ENCODE measurements at places on chromosomes 3 and 15. TPM values are rescaled to one million over a fixed set of nuclear protein-coding genes. Genes with fewer than 3 reads are reported as not detected.

DNA sequence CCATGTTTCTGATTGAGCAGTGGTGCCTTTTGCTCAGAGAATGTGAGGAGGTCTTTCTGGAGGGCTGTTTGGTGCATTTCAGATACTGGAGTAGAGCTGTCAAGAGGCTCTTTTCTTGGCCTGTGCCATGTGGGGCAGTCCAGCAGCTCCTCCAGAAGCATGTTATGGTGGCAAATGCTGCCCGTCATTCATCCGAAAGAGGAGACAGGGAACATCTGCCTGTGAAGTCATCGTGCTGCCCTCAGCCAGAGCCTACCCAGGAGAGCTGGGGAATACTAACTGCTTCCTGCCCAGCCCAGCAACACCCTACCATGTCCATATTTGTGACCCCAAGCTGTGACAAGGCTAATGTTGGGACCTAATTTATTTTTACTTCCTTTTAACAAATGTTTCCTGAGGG, 82.2 kb upstream of the SLC6A6 start:
- H3K27me3 ChIP-seq, result peaks cover 25% of the 10 kb centered on the region
- H3K27ac ChIP-seq, result no peak overlapping the region
- no peaks in the 10 kb centered on the region for H3K4me1 ChIP-seq
- no peak for DNase-seq
- no peak overlapping the region for H3K4me3 ChIP-seq

GRCh38 chr3:48989126-48989795, 780 bp upstream of the P4HTM start:
- peak overlapping the region; percentile 91 for H3K4me3 ChIP-seq
- peaks cover 2% of the 10 kb centered on the region for H3K36me3 ChIP-seq
- no peaks in the 10 kb centered on the region for H3K27me3 ChIP-seq

GRCh38 chr3:99474776-99475175, 163.6 kb upstream of the COL8A1 start:
- H3K27ac ChIP-seq, result no peak overlapping the region
- no peak overlapping the region for H3K4me3 ChIP-seq
- no peaks in the 10 kb centered on the region for H3K36me3 ChIP-seq

DNA sequence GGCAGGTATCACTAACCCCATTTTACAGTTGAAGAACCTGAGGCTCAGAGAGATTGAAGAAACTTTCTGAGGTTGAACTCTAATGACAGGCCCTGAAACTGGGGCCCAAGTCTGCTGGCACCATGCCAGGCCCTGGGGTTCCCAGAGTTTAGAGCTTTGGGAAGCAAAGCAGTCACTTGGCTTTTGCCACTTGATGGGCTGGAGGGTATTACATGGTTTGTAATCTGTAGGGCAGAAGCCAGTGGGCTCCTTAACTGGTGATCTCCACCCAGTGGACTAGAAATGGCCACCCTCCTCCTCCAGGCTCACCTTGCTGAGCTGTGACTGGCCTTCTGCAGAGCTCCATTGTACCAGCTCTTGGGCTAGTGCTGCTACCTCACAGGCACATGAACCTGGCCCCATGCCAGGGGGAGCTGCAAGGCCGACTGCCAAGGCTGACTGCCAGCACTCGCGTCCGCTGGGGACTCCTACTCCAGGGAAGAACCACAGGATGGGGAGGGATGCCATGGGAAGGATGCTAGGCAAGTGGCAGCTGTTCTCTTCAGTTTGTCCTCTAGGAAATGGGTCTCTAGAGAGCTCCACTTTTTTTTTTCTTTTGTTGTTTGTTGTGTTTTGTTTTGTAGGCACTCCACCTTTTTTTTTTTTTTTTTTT, 104.8 kb downstream of the ETFA start:
- no peak overlapping the region for H3K4me3 ChIP-seq
- H3K36me3 ChIP-seq, result peaks cover 2% of the 10 kb centered on the region
- no peak overlapping the region for H3K27ac ChIP-seq

GRCh38 chr15:55741833-55742497, 987 bp downstream of the PRTG start:
- no peak for DNase-seq
- no peak overlapping the region for H3K4me3 ChIP-seq
- peaks cover 30% of the 10 kb centered on the region for H3K27me3 ChIP-seq
- H3K4me1 ChIP-seq, result peaks cover 4% of the 10 kb centered on the region
- no peak overlapping the region for H3K27ac ChIP-seq

DNA sequence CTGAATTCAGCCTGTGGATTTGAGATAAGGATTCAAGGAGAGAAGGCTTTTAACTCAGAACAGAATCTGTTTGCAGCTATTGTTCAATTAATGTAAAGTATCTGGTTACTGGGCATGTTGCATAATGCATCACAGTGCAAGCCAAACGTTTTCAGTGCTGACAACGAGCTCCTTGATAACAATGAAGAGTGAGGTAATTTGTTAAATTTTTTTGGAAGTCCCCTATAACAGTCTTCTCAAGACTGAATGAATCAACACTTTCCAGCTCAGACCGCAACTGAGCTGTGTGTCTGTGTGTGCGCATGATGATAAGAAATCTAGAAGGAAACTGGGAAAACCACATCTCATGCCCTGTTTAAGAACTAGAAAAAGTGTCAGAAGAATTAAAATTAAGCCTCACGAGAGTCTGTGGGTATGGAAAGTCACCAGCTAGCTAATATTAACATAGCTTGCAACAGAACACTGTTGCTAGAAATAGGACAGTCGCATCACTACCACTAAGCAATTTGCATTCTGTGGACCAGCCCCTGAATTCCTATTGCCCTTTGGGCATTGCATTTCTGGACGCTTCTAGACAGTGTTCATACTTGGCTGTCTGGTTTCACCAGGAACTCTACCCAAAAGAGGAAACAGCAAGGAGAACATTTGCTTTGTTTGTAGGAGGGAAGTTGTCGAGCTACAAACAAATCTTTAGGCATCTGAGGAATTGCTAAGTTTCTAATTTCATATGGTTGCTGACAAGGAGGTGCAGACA, 43.7 kb upstream of the ATP2C1 start:
- peak; percentile 5 for DNase-seq
- peak overlapping the region; percentile 73 for H3K4me3 ChIP-seq
- H3K36me3 ChIP-seq, result no peaks in the 10 kb centered on the region
- H3K27me3 ChIP-seq, result no peaks in the 10 kb centered on the region
- H3K4me1 ChIP-seq, result peaks cover 18% of the 10 kb centered on the region
- peak overlapping the region; percentile 88 for H3K27ac ChIP-seq

DNA sequence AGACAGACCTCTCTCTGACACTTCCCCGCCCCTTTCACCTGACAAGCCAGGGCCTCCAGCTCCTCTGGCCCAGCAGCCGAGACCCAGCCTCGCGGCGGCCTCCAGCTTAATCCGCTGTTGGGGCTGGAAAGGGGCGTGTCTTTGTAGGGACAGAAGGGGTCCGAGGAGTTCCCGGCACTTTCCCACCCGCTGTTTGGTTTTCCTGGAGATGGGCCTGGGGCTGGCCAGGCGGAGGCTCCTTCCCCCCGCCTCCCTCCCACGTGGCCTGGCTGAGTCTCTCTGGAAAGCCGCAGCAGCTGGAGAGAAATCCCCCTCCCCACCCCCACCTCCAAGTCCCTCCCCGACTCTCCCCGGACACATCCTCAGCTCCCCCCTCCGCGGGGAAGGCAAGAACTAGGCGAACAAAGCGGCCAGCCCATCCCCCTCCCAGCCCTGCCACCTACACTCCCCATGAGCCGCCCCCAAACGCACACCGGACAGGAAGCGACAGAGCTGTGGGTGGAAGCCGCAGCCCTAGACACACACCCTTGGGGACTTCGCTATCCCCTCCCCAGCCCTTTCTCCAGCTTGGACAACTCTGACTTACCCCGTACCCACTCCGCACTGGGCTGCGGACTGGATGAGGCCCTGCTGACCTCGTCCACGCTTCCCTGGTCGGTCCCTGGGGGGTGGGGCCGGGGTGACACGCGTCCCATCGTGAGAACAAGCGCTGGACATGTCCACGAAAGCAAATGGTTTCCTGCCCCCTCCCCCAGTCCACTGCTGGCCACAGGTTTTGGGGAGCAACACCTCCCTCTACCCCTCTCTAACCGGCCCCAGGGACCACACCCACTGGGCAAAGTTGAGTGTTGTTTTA, 1.2 kb downstream of the IGDCC4 start:
- peak overlapping the region; percentile 89 for H3K4me3 ChIP-seq
- DNase-seq, result no peak
- H3K36me3 ChIP-seq, result peaks cover 23% of the 10 kb centered on the region
- peak overlapping the region; percentile 66 for H3K27ac ChIP-seq
- peaks cover 90% of the 10 kb centered on the region for H3K27me3 ChIP-seq
- peaks cover 20% of the 10 kb centered on the region for H3K4me1 ChIP-seq

DNA sequence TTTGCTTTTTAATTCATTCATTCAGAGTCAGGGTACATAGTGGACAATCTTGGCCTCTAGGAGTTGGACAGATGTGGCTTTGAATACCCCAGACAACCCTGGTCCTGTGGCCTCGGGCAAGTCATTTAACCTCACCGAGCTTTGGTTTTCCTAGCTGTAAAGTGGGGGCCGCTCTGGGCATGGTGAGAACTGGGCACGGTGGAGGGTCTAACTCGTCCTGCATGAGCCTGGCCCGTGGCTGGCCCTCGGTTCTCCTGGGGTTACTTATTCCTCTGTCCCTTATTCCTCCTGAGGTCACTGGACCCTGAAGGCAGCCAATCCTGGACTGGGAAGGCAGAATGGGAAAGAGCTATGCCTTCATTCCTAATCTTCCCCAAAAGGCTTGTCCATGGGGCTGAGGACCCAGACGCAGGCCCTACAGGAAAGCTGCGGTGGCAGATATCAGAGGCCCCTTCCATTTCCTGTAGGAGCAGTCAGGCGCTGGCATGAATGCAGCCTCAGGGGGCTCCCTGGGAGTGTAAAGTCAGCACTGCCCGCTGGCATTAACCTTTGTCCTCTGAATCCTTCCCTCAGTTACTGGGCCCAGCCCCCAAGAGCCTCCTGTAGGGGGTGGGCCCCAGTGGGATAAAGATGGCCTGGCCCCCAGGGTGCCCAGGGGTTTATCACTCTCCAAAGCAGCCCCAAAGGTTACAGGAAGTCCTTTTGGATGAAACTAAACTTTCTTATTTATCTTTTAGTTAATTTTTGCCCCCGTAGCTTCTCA, 17.9 kb upstream of the SEC13 start:
- DNase-seq, result no peak
- no peaks in the 10 kb centered on the region for H3K36me3 ChIP-seq
- H3K4me3 ChIP-seq, result no peak overlapping the region
- H3K27ac ChIP-seq, result no peak overlapping the region
- H3K4me1 ChIP-seq, result peaks cover 10% of the 10 kb centered on the region
- peaks cover 10% of the 10 kb centered on the region for H3K27me3 ChIP-seq

GRCh38 chr3:10929978-10930665, 62.4 kb upstream of the SLC6A1 start:
- no peak for DNase-seq
- no peak overlapping the region for H3K4me3 ChIP-seq
- H3K27ac ChIP-seq, result no peak overlapping the region
- no peaks in the 10 kb centered on the region for H3K36me3 ChIP-seq
- H3K27me3 ChIP-seq, result peaks cover 13% of the 10 kb centered on the region

GRCh38 chr15:58677426-58677825, 72.1 kb downstream of the ADAM10 start:
- no peak for DNase-seq
- no peak overlapping the region for H3K4me3 ChIP-seq
- H3K27ac ChIP-seq, result peak overlapping the region; percentile 32
- no peaks in the 10 kb centered on the region for H3K27me3 ChIP-seq
- peaks cover 19% of the 10 kb centered on the region for H3K4me1 ChIP-seq

GRCh38 chr3:85821130-85821756, 862.5 kb downstream of the CADM2 start:
- H3K4me1 ChIP-seq, result no peaks in the 10 kb centered on the region
- no peaks in the 10 kb centered on the region for H3K36me3 ChIP-seq
- DNase-seq, result no peak
- no peak overlapping the region for H3K4me3 ChIP-seq
- no peak overlapping the region for H3K27ac ChIP-seq

DNA sequence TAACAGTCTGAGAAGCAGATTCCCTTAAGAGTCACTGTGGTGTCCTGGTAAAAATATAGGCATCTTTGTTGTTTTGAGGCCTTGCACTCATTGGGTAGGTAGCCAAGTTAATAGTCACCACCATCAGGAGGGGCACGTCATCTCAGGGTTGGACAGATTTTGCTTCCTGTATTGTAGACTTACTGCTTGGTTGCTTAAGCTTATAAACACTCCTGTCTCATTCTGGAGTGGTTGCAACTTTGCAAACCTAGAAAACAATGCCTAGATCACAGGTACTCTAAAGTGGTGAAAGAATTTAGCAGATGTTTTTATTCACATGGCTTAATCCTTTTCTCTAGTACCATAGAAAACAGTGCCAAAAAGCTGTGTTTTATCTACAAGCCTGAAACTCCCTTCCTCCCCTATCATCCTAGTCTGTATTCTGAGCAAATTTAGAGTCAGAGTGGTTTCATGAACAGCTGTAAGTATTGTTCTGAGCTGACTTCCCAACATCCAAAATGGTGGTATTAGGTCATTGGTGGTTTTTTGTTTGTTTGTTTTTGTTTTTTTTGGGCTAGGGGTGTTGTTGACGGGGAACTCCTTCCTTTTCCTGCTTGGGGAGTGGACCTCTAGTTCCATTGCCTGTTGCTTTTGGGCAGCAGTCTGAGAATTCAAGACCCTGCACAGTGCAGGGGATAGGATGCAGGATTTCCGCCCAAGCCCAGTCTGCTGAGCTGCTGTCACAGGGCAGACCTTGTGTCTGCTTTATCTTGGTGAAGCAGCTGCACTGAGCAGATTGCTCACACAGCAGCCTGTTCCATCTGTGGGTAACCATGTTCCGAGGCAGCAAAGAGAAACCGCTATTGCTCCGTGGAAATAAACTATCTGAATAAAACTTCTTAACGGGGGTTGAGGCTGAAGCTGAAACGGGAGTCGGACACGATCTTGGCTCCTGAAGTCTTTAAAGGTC, 202.0 kb downstream of the AKAP13 start:
- peak overlapping the region; percentile 99 for H3K27ac ChIP-seq
- H3K27me3 ChIP-seq, result no peaks in the 10 kb centered on the region
- peaks cover 67% of the 10 kb centered on the region for H3K4me1 ChIP-seq
- peak; percentile 25 for DNase-seq
- H3K36me3 ChIP-seq, result peaks cover 2% of the 10 kb centered on the region

DNA sequence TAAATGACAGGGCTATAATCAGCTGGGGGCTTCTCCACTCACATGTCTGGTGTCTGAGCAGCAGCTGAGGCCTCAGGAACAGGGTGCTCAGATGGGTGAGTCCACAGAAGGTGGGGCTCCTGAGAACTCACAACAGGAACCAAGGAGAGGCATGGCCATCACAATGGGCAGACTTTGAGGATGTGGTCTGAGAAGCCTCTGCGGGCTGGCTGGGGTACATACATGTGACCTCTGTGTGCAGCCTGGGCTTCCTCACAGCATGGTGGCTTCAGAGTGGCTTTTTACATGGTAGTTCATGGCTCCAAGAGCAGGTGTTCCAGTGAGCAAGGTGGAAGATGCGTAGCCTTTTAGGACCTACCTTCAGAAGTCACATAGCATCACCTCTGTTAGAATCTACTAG, 58.8 kb downstream of the TRPC1 start:
- H3K4me3 ChIP-seq, result no peak overlapping the region
- DNase-seq, result no peak
- H3K27me3 ChIP-seq, result no peaks in the 10 kb centered on the region
- H3K4me1 ChIP-seq, result no peaks in the 10 kb centered on the region
- H3K27ac ChIP-seq, result no peak overlapping the region

- no peak for DNase-seq
- H3K4me3 ChIP-seq, result no peak overlapping the region
- H3K36me3 ChIP-seq, result no peaks in the 10 kb centered on the region
- H3K27me3 ChIP-seq, result peaks cover 40% of the 10 kb centered on the region
Measured at GRCh38 chr3:18284716-18285115, 140.4 kb downstream of the SATB1 start.

The ISLR gene
- total RNA-seq, result not detected

The CHST13 gene
- total RNA-seq, result 0.18 TPM

The IL16 gene
- total RNA-seq, result 104 TPM

The PATL2 gene
- total RNA-seq, result 24.8 TPM

The CAMK1 gene
- total RNA-seq, result 1.9 TPM

The TRIM42 gene
- not detected for total RNA-seq

The TGM5 gene
- total RNA-seq, result not detected

The KBTBD12 gene
- 0.50 TPM for total RNA-seq

The SH2D7 gene
- not detected for total RNA-seq

The ST3GAL6 gene
- 0.99 TPM for total RNA-seq

The LRRC3B gene
- total RNA-seq, result not detected

The ABCC5 gene
- total RNA-seq, result 17.6 TPM

The GPR87 gene
- total RNA-seq, result not detected

Data from T-helper 17 cell (primary cell).